ENCODE measurements at places on chromosomes 4 and X.
A peak's percentile ranks its signal among the peaks of the same experiment; 100 is the strongest.

GRCh38 chr4:172514011-172514410 lies 654.6 kb upstream of the GALNT7 start:
- no peak for DNase-seq

- DNase-seq = no peak
Measured at GRCh38 chr4:518569-519083, 19.6 kb downstream of the PIGG start.

DNA sequence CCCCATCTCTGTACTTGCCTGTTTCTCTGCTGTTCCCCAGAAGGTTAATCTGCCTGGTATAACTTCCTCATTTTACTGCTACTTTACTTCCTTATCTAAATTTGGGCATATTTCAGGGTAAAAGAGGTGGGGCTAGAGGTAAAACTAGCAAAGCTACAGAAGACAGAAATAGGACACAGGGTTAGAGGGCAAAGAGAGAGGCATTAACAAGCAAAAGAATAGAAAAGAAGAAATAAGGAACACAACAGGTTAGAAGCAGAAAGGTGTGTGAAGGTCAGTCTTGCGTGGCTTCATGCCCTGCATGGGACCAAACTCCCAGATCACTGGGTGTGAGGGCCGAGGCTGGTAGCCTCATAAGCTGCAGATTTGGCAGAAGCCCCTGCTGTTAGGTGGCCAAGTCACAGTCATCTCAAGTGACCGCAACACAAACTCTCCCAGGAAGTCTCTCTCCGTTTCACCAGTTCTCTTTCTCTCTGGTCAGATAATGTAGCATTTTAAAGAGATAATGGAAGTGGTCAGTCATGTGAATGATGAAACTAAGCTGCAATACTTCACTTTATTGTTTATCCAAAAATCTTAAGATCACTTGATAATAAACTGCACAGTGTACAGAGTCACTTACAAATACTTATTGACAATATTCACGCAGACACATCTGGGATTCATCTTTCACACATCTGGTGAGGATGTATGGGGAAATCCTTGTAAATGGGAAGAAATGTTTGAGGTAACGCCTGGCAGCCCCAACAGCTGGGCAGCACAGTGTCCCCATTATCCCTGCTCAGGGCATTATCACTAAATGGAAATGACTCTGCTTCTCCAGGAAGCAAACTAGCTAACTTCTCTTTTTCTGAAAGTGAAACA lies 16.4 kb downstream of the TMEM154 start:
- no peak for DNase-seq

DNA sequence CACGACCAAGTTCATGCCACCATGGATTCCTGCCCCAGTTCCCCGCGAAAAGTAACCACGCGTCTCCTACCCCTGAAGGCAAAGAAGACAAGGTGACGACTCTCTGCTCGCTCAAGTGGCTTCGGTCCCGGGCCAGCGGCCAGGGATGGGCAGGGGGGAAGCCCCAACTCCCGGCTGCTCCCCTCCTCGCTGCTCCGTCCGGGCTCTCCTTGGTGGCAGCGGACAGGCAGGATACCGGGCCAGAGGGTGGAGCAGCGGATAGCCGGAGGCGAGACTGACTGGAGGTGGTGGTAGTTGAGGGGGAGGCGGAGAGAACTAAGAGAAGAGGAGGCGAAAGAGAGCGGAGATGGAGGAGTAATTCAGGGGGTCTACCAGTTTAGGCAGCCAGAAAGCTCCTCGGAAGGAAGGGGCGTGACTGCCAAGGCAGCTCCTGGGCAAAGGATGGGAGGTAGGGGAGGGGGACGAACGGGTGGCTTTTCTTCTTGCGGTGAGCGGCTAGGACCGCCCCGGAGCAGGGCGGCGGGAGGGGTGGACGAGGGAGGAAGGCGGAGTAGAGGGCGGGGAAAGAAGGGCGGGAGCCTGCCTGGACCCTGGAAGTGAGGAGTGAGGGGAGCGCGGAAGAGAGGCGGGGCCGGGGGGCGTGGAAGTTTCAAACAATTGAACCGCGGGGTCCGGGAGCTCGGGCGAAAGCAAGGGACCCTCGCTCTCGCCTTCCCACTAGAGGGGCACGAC lies at the start of gene AMOT:
AMOT (minus strand) TSS at position 450 of the 732 bp plus-strand sequence. CDS start 17,705 bp downstream, outside the sequence.
- DNase-seq = peak; percentile 18

GRCh38 chr4:37040816-37041215 lies 203.7 kb upstream of the NWD2 start:
- no peak for DNase-seq

DNA sequence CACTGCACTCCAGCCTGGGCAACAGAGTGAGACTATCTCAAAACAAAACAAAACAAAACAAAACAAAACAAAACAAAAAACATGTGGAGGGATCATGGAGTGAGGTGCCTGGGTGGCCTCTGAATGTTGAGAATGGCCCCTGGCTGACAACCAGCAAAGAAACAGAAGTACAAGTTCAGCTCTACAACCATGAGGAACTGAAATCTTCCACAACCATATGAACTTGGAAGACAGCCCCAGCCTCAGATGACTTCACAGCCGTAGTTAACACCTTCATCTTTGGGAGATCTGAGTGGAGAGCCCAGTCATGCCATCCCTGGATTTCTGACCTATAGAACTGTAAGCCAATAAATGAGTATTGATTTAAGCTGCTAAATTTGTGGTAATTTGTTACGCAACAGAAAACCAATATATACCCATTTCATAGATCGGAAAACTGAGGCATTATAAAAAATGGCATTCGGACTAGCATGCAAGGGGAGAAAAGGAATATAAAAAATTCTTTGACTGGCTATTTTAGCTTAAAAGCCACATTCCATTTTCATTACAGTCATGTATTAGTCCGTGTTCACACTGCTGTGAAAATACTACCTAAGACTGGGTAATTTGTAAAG lies 138.7 kb upstream of the RAPGEF2 start:
- no peak for DNase-seq

DNA sequence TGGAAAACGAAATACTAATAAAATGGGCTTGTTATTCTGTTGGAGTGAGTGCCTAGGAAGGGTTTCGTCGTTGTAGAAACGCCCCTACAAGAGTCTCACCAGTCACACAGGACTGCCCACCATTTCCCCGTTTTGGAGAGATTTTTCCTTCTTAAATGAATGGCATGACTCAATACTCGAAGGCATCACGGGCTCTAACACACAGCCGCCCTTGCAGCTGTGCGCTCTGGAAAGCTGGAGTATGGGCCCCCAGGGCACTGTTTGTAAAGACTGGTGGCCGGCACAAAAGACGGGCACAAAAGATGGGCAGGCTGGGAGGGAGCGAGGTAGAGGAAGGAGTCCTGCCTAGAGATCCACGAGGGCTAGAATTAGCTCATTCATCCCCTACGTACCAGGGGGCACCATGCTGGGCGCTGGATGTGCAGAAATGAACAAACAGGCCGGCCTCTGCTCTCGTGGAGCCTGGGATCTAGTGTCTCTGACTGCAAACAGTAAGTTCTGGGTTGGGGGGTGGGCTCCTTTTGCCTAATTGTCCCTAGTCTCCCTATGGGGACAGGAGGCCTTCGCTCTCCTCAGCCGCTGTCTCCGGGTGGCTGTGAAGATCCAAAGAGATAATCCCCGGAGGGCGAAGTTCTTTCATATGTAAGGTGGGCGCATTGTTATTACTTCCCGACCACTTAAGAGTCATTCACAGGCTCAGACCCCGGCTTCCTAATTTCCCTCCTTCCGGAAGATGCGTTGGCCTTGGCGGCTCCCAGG lies 1.0 kb upstream of the SFRP2 start:
- DNase-seq = peak; percentile 32

- no peak for DNase-seq
Measured at GRCh38 chr4:5504486-5504885, 203.9 kb downstream of the EVC2 start.

GRCh38 chr4:107854356-107855022 lies 29.8 kb downstream of the SGMS2 start:
- DNase-seq = peak; percentile 51

- DNase-seq = no peak
Measured at GRCh38 chrX:125620715-125621587, 301.3 kb downstream of the TEX13C start.

- DNase-seq = no peak
Measured at GRCh38 chrX:121356850-121357171, 309.4 kb downstream of the GLUD2 start.

DNA sequence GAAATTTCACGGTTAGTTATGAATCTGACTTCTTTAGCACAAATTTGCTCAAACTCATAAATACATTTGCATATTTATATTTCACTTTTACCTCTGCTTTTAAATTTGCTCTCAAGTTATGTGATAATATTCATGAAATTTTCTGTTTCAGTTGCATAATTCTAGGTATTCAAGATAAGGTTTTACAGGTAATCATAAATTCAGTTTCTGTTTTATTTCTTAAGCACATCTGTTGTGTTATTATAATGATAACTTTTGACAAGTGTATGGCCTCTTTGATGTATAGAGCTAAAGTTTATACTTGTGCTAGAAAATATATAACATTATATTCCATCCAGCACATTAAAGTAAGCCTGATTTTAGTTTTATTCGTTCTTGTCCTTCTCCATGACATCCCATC lies 308.1 kb downstream of the SLC7A11 start:
- DNase-seq = no peak

DNA sequence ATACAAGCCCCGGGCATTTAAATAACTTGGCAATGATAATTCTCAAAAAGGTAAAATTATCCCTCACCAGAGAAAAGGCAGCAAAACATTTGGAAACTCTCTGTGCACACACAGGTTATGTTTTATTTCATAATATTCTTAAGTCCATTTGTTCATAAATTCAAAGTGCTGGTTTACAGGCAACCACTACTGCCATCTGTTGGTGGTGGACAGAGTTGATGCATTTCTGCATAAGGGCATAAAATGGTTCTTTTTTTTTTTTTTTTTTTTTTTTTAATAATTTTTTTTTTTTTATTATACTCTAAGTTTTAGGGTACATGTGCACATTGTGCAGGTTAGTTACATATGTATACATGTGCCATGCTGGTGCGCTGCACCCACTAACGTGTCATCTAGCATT lies 31.5 kb upstream of the IL21 start:
- DNase-seq = peak; percentile 69

GRCh38 chr4:184434501-184435066 lies 39.8 kb downstream of the IRF2 start:
- DNase-seq = peak; percentile 32

- DNase-seq = no peak
Measured at GRCh38 chrX:16924631-16925480, 21.6 kb upstream of the REPS2 start.

DNA sequence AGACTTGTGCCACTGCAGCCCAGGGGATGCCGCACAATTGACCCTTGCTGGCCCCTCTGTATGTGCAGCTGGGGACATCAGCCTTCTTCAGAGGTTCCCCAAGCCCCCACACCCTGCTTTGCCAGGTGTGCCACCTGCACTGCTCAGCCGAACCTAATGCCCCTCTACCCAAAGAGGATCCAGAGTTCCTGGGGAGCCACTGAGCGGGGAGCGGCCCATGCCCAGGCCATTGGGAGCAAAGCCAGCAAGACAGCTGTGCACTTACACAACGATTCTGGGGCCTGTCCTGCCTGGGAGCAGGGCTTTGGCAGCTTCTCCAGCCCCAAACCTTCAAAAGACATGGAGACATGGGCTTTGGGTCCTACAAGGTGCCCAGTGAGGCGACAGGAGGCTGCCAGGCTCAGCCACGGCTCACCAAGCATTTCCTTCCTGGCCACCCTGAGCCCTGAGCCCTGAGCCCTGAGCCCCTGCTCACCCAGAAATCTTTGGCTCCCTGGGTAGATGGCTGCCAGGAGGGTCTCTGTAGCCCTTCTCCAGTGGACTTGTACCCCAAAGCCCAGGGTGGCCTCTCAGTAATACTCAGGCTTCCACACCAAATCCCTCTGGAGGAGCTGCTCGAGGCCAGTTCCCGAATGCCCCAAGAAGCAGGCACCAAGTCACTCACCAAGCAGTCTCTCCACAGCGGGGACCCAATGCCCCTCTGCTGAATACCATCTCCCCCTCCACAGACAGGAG lies 13.0 kb downstream of the PNMA6E start:
- no peak for DNase-seq

DNA sequence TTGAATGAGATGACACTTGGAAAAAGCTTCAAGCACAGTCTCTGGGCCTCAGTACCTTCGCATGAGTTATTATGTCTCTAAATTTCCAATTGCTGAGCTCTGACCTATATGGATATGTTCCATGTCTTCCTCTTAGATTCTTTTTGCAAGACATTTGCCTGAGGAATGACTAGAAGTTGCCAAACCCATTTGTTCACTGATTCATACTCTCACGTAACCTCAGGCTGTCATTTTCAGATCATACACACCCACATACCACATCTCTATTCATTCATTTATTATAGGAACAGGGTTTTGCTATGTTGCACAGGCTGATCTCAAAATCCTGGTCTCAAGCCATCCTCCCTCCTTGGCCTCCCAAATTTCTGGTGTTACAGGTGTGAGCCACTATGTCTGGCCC lies 2137.1 kb upstream of the TENM3 start:
- no peak for DNase-seq

GRCh38 chrX:45849261-45849862 lies 648.7 kb upstream of the DIPK2B start:
- peak; percentile 81 for DNase-seq

- DNase-seq = no peak
Measured at GRCh38 chr4:109870061-109870460, 22.2 kb downstream of the LRIT3 start.

GRCh38 chrX:18654875-18655836 lies 16.8 kb downstream of the RS1 start:
- DNase-seq = peak; percentile 13

GRCh38 chr4:137950286-137950685 lies 291.9 kb downstream of the SLC7A11 start:
- no peak for DNase-seq

GRCh38 chr4:167216783-167217182 lies 17.5 kb downstream of the SPOCK3 start:
- DNase-seq = no peak

GRCh38 chr4:149518471-149518870 lies 297.2 kb downstream of the IQCM start:
- no peak for DNase-seq

DNA sequence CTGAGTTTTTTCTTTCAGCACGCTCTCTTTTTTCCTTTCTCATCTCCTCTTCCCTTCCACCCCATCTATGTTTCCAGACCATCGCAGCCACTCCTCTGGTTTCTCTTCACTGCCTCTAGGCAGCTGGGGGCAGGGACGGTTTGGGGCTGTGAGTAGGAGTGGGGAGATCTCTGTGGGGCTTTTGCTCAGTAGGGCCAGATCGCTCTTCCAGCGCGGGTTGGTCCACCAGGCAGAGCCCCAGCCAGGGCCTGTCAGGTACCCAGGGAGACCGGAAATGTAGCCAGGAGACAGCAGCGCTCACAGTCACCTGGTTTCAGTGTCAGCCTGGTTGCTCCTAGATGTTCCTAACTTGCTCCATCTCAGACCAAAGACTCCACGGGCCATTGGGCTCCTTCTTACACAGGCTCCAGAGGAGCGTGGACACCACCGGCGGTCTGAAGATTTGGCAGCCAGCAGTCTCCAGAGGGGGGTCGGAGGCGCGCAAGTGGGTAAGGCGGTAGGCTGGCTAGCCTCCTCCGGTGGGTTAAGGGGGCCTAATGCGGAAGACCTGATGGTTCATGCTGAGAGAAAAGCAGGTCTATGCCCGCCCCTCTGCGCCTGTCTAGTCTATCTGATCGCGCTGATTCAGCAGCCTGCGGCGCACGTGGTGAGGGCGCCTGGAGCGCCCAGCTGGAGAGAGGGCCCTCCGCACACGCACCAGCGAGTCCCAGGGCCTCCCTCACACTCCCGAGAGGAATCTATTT lies 1.8 kb downstream of the FGF5 start:
- DNase-seq = peak; percentile 68
